ENCODE measurements at places on chromosomes 16 and 17.

DNA sequence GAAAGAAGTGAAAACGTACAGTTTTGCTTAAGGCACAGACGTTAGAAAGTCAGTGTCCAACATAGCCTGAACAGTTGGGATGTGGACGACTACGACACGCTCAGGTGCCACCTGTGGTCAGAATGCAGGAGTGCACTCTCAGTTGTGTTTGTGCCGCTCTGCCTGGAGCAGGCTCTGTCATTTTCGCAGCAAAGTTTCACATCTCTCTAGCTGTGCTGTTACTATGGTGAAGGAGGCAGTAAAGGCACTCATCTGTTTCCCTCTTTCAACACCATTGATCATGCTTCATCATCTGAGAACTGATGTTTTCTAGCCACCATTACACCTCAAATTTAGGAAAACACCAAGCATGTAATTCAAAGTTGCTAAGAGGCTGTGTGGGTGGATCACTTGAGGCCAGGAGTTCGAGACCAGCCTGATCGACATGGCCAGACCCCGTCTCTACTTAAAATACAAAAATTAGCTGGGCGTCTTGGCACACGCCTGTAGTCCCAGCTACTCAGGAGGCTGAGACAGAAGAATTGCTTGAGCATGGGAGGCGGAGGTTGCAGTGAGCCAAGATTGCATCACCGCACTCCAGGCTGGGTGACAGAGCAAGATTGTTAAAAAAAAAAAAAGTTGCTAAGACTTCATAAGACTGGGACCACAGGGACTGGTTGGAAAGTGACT, 44.9 kb upstream of the DNAJA2 start:
- no peak for DNase-seq

GRCh38 chr17:1275962-1276736, 3.3 kb upstream of the TRARG1 start:
- no peak for DNase-seq

DNA sequence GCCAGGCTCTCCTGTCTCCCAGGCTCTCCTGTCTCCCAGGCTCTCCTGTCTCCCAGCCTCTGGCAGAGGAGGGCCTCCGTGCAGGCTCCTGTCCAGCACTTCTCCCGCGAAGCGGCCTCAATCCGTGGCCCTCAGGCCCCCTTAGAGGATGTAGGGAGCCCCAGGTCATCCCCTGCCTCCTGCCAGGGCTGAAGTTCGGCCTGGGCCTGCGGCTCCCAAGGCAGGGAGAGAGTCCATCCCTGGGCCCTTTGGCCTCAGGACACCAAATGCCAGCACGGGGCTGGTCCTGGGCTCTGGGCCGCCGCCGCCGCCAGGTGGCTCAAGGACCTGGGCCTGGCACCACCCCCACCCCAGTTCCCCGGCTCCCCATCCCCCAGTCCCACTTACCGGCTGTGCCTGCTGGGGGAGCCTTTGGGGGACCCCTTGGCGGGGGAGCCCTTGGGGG, 370 bp downstream of the EVPL start:
- DNase-seq, result no peak

- DNase-seq, result no peak
These were observed 70.5 kb upstream of the GNG13 start for GRCh38 chr16:870856-871561.

DNA sequence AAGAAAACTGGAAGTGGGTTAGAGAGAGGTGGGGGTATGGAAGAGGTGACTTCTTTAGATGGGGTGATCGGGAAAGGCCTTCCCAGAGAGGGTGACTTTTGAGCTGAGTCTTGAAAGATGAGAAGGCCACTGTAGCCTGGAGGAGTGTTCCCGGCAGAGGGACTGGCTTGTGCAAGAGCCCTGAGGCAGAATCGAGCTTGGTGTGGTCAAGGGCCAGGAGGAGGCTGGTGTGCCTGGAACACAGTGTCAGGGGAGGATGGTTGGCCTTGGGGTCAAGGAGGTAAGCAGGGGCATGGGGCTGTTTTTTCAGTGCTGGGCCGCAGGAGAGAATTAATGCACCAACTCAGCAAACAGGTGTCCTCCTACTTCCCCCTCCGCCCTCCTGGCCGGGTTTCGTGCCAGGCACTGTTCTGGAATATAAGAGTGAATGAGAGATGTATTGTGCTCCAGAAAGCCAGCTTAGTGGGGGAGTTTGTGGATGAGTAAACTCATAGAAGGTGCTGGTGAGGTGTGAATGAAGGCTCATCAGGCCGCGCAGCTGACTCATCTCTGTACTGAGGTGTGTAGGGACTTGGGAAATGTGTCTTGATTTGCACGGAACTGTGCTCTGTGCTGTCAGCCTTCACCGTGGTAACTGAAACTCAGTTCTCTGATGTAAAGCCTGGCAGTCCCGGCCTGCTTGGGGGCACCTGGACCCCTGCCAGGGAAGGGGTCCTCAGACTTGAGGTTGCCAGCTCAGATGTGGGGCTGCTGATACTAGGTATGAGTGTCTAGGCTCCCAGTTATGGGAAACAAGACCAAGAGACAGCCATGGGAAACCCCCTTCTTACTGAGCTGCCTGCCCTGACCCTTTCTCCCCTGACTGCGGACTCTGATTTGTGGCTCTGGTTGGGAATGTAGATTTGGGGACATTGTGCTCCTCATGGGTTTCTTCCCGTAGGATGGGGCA, 15.3 kb downstream of the KSR1 start:
- DNase-seq, result peak; percentile 39

DNA sequence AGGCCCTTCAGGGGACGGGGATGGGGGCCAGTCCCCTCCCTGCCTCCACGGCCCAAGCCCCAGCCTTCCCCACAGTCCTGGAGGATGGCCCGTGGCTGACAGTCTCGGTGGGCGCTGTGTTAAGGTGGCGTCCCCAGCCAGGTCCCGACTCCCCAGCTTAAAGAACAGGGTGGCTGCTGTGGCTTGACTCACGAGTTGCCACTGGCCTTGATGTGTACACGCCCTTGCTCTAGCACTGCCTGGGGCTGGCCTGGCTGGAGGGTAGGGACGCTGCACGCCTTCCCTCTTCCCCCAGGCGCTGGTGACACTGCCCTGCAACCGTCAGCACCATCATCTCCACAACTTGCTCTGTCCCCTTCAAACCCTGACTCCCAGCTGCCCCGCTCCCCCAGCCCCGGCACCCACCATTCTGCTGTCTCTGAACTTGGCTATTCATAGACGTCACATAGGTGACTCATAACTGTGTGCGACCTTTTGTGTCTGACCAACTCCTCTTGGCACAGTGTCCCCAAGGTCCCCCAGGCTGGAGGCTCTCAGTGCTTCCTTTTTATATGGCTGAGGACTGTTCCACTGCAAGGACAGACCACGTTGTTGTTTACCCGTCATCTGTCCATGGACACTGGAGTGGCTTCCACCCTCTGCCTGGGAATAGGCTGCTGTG, 6.3 kb downstream of the GNPTG start:
- no peak for DNase-seq

DNA sequence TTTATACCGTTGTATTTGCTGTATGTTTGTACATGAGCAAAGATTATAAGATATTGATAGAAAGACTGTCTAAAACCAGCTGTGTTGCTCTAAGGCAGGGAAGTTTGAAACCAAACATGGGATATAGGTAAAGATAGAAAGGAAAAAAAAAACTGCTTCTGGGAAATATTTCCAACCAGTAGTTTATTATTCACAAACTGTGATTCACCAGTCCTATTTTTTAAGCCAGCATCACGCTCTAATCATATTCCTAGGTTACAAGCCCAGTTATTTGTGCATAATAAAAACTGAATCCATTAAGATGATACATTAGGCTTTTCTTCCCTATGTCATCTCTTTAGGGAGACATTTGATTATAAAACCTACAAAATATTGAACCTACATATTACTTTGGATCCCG, 4.0 kb downstream of the ERN1 start:
- DNase-seq, result no peak

- no peak for DNase-seq
These were observed 587.1 kb downstream of the RBFOX1 start for GRCh38 chr16:7919782-7920181.

GRCh38 chr16:1257561-1258224, 1.8 kb downstream of the TPSD1 start:
- no peak for DNase-seq

DNA sequence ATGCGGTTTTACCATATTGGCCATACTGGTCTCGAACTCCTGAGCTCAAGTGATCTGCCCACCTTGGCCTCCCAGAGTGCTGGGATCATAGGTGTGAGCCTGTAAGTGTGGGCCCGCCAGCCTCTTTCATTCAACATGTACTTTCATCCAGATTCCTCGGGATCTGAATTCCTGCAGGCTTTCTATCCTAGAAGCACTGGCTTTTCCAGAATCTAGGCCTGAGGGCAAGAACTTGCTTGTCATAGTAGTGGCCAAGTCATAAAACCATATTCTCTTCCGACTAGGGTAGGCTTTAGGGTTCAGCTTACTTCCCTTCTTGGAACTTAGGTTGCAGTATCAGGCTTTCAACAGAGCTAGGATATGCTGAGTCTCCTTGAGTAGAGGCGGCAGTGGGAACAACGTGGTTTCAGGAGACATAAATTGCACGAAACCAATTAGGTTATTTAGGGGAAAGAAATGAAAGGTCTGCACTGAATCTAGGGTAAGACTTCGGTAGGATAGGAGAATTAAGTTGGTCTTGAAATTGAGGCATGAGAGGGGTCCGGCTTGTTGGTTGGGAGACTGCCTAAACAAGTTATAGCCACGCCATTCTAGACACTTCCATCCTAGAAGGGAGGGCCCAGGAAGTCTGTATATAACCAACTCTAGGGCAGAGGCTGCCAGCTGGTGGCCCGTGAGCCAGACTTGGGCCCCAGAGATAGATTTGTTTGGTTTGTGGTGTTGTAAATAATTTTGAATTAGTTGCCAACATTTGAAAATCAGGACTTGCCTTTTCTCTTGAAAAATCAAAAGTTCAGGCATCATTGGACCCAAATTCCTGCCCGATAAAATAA, 15.6 kb downstream of the SLC7A6 start:
- no peak for DNase-seq

DNA sequence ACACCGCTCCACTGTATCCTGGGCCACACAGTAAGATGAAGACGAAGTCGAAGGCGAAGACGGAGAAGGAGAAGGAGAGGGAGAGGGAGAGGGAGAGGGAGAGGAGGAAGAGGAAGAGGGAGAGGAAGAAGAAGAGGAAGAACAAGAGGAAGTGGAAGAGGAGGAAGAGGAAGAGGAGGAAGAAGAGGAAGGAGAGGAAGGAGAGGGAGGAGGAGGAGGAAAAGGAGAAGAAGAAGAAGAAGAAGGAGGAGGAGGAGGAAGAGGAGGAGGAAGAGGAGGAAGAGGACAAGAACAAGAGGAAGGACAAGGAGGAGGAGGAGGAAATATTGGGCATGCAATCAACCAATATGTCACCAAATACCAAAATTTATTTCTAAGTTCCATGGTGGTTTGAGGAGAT, 149.5 kb upstream of the ERCC4 start:
- no peak for DNase-seq

- DNase-seq, result no peak
These were observed 1074.0 kb downstream of the CDH11 start for GRCh38 chr16:64047878-64048277.

DNA sequence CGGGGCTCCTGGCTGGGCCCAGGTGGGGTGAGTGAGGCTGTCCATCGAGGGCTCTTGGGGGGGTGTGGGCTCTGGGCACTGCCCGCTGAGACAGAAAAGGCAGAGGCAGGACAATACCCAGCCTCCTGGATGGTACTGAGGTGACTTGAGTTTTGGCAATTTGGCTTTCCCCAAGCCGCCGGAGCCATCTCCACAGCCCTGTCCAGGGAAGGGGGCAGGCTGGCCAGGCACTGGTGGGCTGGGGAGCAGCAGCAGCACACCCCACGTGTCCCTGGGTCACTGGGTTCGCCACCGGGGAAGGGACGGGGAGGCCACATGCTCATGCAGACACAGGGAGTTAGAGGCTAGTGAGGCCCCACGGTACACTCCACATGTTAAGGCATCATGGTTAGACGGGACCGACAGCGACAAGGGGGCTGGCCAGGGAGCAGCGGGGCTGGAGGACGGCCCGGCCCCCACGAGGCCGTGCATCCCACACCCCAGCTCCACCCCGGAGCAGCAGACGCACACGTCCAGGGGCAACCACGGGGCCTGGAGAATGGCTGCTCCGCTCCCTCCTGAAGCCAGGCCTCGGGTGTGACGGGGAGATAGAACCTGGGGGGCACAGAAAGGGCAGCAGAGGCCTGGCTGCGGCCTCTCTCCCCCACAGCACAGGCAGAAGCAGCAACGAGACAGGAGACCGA, 3.0 kb downstream of the ARHGDIA start:
- no peak for DNase-seq
